ENCODE measurements at places on chromosomes 16 and 17. TPM values are rescaled to one million over a fixed set of nuclear protein-coding genes. Genes with fewer than 3 reads are reported as not detected.

- H3K27ac ChIP-seq: no peak overlapping the region
- H3K4me1 ChIP-seq: no peaks in the 10 kb centered on the region
- H3K36me3 ChIP-seq: peaks cover 100% of the 10 kb centered on the region
- no peak overlapping the region for H3K4me3 ChIP-seq
Observed at GRCh38 chr17:43200127-43200526, 11.5 kb upstream of the TMEM106A start.

C1QTNF1 gene
- 3.3 TPM for total RNA-seq

- H3K4me1 ChIP-seq: peaks cover 5% of the 10 kb centered on the region
- H3K27me3 ChIP-seq: no peaks in the 10 kb centered on the region
- H3K36me3 ChIP-seq: no peaks in the 10 kb centered on the region
- DNase-seq: no peak
- no peak overlapping the region for H3K4me3 ChIP-seq
- H3K27ac ChIP-seq: no peak overlapping the region
Observed at GRCh38 chr17:65265276-65265675, 128.1 kb downstream of the RGS9 start.

- no peak overlapping the region for H3K4me3 ChIP-seq
- no peak for DNase-seq
- peaks cover 2% of the 10 kb centered on the region for H3K4me1 ChIP-seq
- peaks cover 3% of the 10 kb centered on the region for H3K36me3 ChIP-seq
- H3K27me3 ChIP-seq: no peaks in the 10 kb centered on the region
- H3K27ac ChIP-seq: no peak overlapping the region
Observed at GRCh38 chr16:8967132-8967821, 3.6 kb upstream of the USP7 start.

GRCh38 chr17:78966123-78966813 lies 13.5 kb downstream of the LGALS3BP start:
- no peak overlapping the region for H3K27ac ChIP-seq
- DNase-seq: no peak
- no peak overlapping the region for H3K4me3 ChIP-seq

DNA sequence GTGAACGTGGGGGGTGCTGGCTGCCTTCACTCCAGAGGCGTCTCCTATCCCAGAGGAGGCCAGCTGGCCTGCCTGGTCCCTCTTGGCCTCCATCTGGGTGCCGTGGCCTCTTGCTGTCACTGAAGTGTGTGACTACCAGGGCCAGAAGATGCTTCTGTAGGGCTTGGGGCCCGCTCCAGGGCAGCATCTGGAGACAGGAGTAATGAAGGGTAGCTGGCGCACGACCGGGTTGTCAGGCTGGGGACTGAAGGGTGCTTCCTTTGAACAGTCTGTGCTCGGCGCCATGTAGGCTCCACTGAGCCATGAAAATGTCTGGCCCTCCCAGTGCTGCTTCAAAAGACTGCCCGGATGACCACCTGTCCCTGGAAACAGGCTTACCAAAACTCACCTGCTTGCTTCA lies 31.3 kb downstream of the ASIC2 start:
- H3K27me3 ChIP-seq: no peaks in the 10 kb centered on the region
- H3K4me3 ChIP-seq: no peak overlapping the region
- DNase-seq: no peak
- H3K27ac ChIP-seq: no peak overlapping the region
- peaks cover 5% of the 10 kb centered on the region for H3K4me1 ChIP-seq

DNA sequence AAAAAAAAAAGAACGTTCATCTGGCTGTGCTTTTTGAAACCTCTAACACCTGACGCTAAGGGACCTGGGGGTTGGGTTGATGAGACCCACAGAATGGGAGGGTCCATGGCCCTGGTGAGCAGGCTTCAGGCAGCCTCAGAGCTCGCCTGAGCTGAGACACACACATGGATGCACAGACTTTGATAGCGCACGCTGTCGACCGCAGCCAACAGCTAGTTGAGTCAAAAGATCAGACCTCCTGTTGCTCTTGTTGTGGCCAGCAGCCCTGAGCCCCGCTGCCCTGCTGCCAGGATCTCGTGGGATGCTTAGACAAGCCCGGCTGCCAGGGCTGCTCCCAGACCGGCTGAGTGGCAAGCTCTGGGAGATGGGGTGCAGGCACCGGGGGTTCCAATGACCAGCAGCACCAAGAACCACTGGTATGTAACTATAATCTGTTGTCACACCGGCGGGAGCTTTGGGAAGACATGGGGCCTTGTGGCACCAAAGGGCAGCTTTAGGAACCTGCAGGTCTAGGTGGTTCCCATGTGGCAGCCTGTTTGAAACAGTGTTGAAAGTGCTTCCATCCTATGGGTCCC lies 20.0 kb upstream of the MEAK7 start:
- H3K4me3 ChIP-seq: no peak overlapping the region
- no peaks in the 10 kb centered on the region for H3K36me3 ChIP-seq
- no peak for DNase-seq
- H3K4me1 ChIP-seq: peaks cover 5% of the 10 kb centered on the region
- no peaks in the 10 kb centered on the region for H3K27me3 ChIP-seq

- peaks cover 17% of the 10 kb centered on the region for H3K27me3 ChIP-seq
- no peaks in the 10 kb centered on the region for H3K4me1 ChIP-seq
- H3K4me3 ChIP-seq: no peak overlapping the region
- no peak overlapping the region for H3K27ac ChIP-seq
- peak; percentile 54 for DNase-seq
Observed at GRCh38 chr16:55710466-55710865, 54.7 kb downstream of the SLC6A2 start.

CDRT15 gene
- not detected for total RNA-seq

MT1H gene
- not detected for total RNA-seq

CCL7 gene
- total RNA-seq: not detected

Measured in MCF 10A (cell line).